ENCODE measurements at places on chromosomes 7 and 10. TPM values are rescaled to one million over a fixed set of nuclear protein-coding genes. Genes with fewer than 3 reads are reported as not detected.

Gene ZNF488
- not detected for total RNA-seq

Gene FAM221A
- 4.1 TPM for total RNA-seq

Gene ANXA11
- 170 TPM for total RNA-seq

Gene ZNF33A
- total RNA-seq, result 3.2 TPM

Gene UTF1
- not detected for total RNA-seq

Gene AKR1D1
- not detected for total RNA-seq

Gene CASD1
- 13.3 TPM for total RNA-seq

Gene MYOZ1
- total RNA-seq, result not detected

Gene DYNC1I1
- not detected for total RNA-seq

Gene GIMAP2
- total RNA-seq, result not detected

Gene SND1
- total RNA-seq, result 70.6 TPM

Gene ZNF248
- total RNA-seq, result 17.3 TPM

Data from Caki2 (cell line).